Epithelial cell of proximal tubule (primary cell): ENCODE measurements at places on chromosomes 5 and 9. TPM values are rescaled to one million over a fixed set of nuclear protein-coding genes. Genes with fewer than 3 reads are reported as not detected.

GRCh38 chr5:131672776-131673175 lies 37.7 kb upstream of the RAPGEF6 start:
- no peak for DNase-seq

GRCh38 chr5:142609142-142609541 lies 76.7 kb downstream of the FGF1 start:
- no peak for DNase-seq

- no peak for DNase-seq
These were observed 207.7 kb downstream of the SPOCK1 start for GRCh38 chr5:137291436-137291835.

- DNase-seq: no peak
These were observed 60.3 kb downstream of the HABP4 start for GRCh38 chr9:96510258-96510657.

Gene CTSV
- 9.6 and 10.9 TPM in 2 replicates for total RNA-seq
